ENCODE measurements at places on chromosomes 1 and 21. TPM values are rescaled to one million over a fixed set of nuclear protein-coding genes. Genes with fewer than 3 reads are reported as not detected.

Gene MINDY1
- total RNA-seq, result 8.3 TPM

DNA sequence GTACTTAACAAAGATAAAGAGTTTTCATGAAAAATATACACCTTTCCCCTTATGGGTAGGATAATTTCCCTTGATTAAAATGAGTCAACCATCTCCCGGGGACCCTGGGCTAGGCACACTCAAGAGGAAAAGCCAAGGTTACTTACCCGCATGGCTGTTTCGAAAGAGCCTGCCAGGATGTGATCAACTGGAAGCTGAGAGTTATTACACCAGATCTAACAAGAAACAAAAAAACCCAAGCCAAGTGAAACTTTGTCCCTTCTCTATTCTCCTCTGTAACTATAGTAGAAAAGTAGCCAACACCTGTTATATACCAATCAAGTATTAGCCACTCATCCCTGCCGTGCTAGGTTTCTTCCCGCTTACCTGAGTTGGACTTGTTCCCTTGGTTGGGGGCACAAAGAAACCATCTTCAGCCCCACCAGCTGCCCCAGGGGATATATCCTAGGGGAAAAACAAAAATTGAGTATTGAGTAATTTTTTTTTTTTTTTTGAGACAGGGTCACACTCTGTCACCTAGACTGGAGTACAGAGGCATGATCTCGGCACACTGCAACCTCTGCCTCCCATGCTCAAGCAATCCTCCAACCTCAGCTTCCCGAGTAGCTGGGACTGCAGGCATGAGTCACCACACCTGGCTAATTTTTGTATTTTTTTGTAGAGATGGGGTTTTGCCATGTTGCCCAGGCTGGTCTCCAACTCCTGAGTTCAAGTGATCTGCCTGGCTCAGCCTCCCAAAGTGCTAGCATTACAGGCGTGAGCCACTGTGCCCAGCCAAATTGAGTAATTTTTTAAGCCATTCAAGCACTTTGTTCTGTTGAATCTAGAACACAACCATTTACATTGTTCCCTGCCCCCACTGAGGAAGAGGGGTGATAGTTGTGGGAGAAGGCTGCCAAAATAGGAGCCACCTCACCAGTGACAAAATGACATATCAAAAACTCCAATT, 8.4 kb upstream of the PEX19 start:
- DNase-seq, result no peak

DNA sequence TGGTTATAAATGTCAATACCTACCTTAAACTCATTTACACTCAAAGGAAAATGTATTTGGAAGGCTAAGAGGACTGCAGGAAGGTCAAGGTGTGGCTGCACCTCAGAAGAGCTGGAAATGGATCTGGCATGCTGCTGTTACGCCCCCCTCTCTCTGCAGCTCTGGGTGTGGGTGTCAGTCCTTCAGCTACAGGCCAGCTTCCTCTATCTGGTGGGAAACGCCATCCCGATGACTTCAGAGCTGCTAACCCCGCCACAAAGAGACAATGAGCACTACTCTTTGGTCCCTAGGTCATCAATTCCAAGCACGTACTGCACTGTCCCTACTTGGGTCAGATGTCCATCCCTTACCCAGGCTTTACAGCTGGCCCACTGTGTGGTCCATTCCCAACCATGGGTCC, 74.2 kb downstream of the TEX35 start:
- no peak for DNase-seq

DNA sequence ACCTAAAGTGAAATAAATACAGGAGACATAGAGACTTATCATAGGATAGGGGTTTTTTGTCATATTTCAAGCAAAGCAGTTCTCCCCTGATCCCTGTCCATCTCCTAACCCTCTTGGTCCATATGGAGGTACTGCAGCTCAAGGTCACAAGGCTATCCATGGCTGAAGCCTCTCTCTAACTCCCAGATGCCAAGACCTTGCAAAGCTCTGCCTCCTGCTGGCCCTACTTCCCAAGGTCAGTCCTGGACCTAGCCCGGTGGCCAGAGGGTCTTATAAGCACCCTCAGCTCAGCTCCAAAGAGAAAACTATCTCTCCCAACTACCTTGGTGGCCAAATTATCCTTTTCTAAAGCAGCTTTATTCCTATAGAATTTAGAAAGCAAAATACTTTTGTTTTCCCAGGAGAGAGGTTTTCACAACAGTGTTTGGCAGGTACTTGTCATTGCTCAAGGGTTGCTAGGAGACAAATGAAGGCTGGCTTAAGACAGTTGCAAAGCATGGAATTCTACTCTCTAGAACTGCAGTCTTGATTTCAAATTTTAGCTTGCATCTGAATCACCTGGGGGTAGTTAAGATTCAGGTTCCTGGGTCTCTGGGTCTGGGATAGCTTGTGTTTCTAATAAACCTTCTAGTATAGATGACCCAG, 121.5 kb downstream of the XCL2 start:
- no peak for DNase-seq

All from HFFc6 (cell line).